NCI-H1436 treated with DMSO at 0.1 percent for 48 hours (cell line): ENCODE measurements at places on chromosomes 2 and 18.

- DNase-seq, result no peak
These were observed 35.7 kb downstream of the ODC1 start for GRCh38 chr2:10412380-10412779.

DNA sequence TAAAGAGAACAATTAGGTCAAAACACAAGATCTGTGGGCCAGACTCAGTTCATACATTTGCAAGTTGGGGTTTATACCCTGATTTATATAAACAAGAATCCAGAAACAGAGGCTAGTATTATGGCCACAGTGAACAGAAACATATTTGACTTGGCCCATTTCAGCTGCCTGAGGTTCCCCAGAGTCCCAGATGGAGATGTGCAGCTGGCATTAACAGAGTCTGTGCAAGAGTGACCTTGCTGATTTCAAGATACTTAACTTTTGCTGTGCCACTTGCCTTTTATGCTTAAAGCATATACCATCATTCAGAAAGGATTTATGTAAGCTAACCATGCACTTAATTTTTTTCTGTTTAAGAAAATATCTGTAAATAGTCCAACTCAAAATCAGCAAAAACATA, 636.3 kb downstream of the TRIB2 start:
- DNase-seq, result no peak

GRCh38 chr2:228575897-228576296, 394.4 kb upstream of the SPHKAP start:
- DNase-seq, result no peak

GRCh38 chr2:85158559-85159273, 25.5 kb downstream of the TCF7L1 start:
- no peak for DNase-seq

DNA sequence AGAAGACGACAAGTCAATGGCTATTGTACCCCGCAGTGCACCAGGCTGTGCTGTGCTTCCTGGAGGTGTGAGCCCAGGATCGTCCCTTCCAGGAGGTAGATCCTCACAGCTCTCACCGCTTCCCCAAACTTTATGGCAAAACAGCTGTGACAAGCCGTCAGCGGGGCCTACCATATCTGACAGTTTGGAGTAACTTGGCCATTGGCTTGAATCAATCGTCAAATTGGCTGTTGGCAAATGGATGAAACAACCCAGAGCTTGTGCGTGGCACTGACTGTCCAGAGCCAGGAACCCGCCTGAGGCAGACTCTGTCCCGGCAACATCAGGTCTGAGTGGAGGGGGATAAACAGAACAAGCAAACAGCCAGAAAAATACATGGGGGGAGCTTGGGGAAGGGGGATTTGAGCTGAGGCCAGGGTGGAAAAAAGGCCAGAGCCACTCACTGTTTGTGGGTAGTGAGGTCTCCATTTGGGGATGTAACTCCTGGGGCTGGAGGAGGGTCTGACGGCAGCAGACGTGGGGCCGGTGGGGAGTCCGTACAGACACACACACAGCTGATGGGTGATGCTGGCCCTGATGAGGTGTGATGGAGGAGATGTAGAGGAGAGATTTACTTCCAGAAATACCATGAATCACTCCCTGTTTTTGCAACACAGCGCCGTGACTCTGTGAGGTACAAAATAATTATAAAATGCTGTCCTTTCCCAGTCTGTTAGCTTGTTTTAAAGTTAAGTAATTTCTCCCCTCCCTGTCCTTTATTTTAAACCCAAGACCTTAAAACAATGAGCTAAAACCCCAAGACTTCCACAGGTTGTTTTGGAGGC, 174.8 kb downstream of the TWIST2 start:
- DNase-seq, result no peak

GRCh38 chr18:10381516-10381915, 72.9 kb upstream of the APCDD1 start:
- DNase-seq, result no peak
